LNCaP clone FGC (cell line): ENCODE measurements at places on chromosomes 2 and 18.

- no peak for DNase-seq
These were observed 10.0 kb upstream of the HDHD2 start for GRCh38 chr18:47160256-47160655.

DNA sequence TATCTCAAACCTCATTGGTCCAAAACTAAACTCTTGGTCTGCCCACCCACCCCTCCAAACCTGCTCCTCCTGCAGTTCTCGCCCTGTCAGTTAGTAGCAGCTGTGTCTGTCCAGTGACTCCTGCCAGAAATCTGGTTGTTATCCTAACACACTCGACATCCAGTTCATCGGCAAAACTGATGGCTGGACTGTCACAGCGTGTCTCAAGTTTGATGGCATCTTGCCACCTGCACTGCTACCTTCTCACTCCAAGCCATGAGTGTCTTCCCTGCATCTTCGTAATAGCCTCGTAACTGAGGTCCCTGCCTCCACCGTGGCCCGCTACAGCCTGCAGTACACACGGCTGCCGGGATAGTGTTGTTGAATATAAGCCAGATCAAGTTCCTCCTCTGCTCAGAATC, 470.1 kb upstream of the RAB12 start:
- no peak for DNase-seq

DNA sequence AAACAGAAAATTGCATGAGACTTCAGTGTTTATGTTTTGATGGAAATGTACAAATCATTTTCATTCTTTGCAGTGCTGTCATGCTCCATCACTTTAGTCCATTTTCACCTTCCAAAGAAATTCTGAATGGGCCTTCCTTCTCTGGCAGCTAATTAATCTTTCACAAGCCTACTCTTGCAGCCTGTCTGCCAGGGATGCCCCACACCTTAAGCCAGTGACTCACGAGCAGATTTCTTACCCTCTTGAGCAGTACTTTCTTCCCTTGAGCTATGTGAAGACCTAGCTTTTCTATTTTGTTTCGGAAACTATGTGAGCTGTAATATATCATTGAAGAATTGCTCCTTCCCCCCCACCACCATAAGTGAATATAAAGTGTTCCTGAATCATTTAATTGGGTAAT, 404.3 kb upstream of the VWC2L start:
- no peak for DNase-seq

- no peak for DNase-seq
These were observed 32.2 kb downstream of the TMEFF2 start for GRCh38 chr2:192162392-192163042.

- no peak for DNase-seq
These were observed 3.2 kb downstream of the UBE2E3 start for GRCh38 chr2:180983468-180984242.

- no peak for DNase-seq
These were observed 663.9 kb upstream of the LRRTM1 start for GRCh38 chr2:80968450-80968849.

DNA sequence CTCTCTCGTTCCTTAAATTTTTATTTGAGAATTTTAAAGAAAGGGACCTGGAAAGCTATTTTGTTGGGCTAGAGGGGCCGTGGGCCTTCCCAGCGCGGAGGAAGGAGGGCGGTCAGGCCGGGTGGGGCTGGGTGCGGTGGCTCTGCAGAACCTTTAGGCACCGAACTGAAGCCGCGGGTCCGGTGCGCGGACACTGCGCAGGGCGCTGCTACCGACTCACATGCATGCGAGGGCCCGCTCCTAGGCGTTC, 1.6 kb upstream of the TWIST2 start:
- no peak for DNase-seq

GRCh38 chr2:4354678-4355077, 651.3 kb downstream of the DCDC2C start:
- peak; percentile 19 for DNase-seq

DNA sequence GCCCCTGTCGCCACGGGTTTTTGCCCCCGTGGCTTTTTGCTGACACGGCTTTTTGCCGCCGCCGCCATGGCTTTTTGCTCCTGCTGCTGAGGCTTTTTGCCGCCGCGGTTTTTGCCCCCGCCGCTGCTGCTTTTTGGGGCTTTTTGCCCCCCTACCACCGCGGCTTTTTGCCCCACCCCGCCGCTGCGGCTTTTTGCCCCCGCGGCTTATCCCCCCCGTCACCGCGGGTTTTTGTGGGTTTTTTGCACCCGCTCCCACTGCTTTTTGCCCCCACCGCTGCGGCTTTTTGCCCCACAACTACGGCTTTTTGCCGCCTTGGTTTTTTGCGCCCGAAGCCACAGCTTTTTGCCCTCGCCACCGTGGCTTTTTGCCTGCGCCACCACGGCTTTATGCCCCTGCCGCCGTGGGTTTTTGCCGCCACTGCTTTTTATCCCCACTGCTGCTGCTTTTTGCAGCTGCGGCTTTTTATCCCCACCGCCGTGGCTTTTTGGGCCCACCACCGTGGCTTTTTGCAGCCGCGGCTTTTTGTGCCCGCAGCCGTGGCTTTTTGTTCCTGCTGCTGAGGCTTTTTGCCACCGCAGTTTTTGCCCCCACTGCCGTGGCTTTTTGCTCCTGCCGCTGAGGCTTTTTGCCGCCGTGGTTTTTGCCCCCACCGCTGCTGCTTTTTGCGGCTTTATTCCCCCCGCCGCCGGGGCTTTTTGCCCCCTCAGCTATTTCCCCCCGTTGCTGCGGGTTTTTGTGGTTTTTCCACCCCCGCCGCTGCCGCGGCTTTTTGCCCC, 2798.0 kb upstream of the TEKT4 start:
- no peak for DNase-seq

- DNase-seq = no peak
These were observed 79.7 kb upstream of the MAP4K4 start for GRCh38 chr2:101617796-101618195.

GRCh38 chr18:383135-383534, 115.3 kb upstream of the THOC1 start:
- no peak for DNase-seq

GRCh38 chr18:7950380-7951136, 383.4 kb downstream of the PTPRM start:
- no peak for DNase-seq

DNA sequence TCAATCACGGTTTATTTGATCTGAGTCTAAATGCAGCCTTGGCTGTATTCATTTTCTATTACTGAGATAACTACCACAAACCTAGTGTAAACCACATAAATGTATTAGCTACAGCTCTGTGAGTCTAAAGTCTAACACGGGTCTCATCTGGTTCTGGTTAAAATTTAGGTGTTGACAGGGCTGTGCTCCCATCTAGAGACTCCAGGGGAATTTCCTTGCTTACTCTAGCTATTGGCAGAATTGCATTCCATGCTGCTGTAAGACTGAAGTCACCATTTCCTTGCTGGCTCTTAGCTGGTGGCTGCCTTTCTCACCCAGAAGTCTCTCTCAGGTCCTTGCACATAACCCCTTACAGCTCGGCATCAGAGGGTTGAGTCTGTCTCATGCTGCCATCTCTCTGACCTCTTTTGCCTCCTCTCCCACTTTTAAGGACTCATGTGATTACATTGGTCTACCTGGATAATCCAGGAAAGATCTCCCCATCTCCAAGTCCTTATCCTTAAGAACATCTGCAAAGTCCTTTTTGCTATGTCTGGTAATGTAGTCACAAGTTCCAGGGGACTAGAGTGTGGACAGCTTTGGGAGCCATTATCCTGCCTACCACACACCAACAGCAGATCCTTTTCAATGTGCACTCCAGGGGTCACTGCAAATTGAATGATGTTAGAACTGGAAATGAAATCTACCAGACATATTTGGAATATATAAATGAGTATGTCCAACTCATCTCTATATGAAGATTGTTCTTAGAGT, 207.0 kb upstream of the AGAP1 start:
- no peak for DNase-seq

DNA sequence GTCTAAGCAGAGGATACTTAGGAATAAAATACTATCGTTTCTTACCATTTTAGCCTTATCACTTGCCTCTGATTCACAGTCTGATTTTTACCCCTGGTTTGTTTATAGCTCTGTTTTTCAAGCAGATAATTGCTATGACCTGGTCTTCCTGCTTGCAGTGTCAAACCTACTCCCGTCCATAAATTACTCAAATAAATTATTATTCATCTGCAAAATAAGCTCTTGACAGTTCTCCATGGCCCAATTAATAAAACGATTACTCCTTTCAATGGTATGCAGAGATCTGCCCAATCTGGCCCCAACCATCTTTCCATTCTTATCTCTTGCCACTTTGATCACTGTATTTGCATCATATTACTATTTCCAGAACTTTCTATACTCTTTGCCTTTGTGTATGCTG, 354.0 kb downstream of the CCDC85A start:
- DNase-seq = no peak

- DNase-seq = no peak
These were observed 288.7 kb downstream of the MBD2 start for GRCh38 chr18:53935803-53936202.

DNA sequence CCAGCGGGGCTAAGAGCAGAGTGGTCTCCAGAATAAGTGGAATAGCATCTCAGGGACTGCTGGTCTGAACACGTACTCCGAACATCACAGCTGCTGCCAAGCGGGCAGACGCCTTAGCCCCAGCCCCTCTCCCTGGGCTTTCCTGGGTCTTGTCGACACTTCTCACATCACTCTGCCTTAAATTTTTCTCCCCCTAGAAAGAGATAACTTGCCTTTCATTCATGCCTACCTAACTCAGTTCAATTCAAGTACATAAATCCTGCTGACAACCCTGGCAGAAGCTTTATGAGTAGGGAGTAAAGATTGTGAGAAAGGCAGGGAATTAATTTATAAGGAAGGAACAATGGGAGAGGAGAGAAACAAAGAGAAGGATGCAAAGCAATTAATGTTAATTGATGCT, 202.9 kb upstream of the TNP1 start:
- DNase-seq = no peak

DNA sequence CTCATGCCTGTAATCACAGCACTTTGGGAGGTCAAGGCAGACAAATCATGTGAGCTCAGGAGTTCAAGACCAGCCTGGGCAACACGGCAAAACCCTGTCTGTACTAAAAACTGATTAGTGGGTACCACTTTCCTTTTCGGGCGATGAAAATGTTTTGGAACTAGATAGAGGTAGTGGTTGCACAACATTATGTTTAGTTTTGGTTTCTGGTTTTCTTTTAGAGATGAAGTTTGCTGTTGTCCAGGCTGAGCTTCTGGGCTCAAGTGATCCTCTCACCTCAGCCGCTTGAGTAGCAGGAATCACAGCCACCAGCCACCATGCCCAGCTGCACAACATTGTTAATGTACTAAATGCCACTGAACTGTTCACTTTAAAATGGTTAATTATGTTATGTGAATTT, 27.6 kb downstream of the AAK1 start:
- DNase-seq = no peak

DNA sequence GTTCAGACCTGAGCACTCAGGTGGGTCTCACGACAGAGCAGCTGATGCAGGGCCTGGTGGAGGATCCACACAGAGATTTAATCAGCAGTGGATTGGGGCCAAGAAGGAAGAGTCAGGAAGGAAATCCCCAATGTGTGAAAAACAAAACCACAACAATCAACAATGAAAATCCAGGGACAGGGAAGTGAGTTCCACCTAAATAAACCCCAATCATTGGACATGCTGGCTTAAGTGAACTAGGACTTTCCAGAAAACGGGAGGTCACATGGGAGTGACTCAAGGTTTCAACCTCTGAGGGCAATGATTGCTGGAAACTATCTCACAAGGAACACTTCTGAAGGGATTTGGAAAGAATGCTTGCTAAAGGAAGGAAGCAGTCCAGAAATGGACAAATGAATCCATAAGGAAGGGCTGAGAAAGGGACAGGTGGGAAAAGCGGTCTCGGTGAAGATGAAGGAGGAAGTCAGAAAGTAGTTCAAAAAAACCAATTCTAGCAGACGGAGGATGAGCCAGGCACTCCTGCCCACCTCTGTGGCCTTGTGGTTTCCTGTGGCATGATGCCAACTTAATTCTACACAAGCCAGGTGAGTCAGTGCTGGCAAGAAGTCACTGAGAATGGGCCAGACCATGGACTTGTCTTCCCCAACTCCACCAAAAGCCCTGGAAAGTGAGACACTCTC, 15.4 kb upstream of the XDH start:
- no peak for DNase-seq

GRCh38 chr2:78979380-78980151, 45.9 kb upstream of the REG3G start:
- no peak for DNase-seq
